ENCODE measurements at places on chromosomes 1 and 21.

- DNase-seq, result peak; percentile 4
Observed at GRCh38 chr1:50023292-50024159, at the start of gene AGBL4. Gene AGBL4 (minus strand): TSS chr1:50023954.

- no peak for DNase-seq
Observed at GRCh38 chr1:58923090-58923470, 139.2 kb upstream of the JUN start.

- DNase-seq, result no peak
Observed at GRCh38 chr21:41650526-41651145, 116.2 kb downstream of the RIPK4 start.

GRCh38 chr1:31657972-31658510 is 13.4 kb upstream of the PEF1 start:
- DNase-seq, result no peak

DNA sequence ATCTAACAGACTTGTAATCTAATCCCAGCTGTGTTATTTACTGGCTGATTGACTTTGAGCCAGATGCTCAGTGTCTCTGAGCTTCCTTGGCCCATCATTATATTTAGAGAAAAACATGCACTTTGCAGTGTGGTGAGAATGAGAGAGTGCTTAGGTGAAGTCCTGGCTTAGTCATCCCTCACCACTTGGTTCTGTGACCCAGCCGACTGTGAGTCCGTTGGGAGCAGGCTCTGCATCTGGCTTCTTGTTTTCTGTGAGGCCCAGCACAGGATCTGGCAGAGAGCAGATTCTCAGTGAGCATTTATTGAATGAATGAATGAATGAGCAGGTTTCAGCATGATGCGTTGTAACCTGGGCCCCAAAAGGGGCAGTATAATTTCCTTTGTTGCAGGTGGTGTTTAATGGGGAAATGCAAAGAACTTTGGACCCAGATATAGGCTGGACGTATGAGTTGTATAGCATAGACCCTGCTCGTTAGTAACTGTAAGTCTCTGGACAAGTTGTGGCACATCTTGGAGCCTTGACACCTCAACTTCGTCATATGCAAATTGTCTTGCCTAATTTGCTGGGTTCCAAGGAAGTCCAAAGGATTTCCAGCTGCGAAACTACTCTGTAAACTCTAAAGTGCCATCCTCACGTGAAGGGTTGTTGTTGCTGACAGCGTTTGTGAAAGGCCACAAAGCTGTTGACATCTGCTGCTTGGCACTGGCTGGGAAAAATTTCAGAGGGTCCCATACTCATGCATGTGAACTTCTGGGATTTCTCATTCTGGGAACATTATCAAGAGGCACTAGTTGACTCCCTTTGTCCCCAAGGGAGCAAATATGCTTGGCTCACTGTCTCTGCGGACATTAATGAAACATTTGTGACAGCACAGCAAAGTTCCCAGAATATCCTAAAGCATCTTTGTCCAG is 138.8 kb upstream of the USP24 start:
- DNase-seq, result no peak

DNA sequence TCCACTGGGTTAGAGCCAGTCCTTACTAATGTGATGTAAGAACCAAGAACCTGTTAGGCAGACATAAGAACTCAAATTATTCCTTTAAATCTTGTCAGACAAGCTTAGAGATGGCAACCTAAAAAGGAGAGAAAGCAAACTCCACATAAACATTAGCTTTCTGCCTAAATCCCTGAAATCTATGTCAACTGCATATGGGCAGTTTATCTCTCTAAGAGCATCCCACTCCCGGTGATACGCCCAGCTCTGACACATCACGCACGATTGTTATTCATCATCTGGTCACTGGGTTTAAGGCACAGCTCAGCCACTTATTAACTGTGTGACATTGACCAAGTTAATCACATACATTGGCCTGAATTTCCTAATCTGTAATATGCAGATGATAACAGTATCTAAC is 323.7 kb downstream of the HHIPL2 start:
- DNase-seq, result no peak

- DNase-seq, result no peak
Observed at GRCh38 chr1:17099616-17100340, 19.5 kb downstream of the PADI2 start.

DNA sequence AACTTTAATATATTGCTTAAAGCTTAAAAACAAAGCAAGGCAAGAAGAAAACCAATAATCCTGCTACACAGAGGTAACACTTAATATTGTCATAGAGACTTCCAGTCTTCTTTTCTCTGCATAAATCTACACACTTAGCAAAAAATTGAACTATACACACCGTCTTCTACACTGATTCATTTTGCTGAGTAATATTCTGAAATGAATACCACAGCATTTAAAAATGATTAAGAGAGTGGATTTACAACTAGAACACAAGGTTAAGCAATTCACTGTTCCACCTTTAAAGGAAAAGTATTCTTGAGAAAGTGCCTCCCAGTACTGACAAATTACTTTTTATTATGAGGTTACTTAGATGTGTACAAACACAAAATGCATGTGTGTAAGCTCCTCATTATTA is 22.2 kb upstream of the ITPKB start:
- no peak for DNase-seq

- DNase-seq, result no peak
Observed at GRCh38 chr1:6045561-6045960, at the start of gene KCNAB2. Gene KCNAB2 (plus strand): TSS chr1:6045888. CDS start chr1:6051537, 5,649 bp downstream.

- no peak for DNase-seq
Observed at GRCh38 chr21:14210738-14211137, at the start of gene LIPI. Gene LIPI (minus strand): TSS chr21:14210955. CDS start chr21:14210845, 110 bp downstream.

DNA sequence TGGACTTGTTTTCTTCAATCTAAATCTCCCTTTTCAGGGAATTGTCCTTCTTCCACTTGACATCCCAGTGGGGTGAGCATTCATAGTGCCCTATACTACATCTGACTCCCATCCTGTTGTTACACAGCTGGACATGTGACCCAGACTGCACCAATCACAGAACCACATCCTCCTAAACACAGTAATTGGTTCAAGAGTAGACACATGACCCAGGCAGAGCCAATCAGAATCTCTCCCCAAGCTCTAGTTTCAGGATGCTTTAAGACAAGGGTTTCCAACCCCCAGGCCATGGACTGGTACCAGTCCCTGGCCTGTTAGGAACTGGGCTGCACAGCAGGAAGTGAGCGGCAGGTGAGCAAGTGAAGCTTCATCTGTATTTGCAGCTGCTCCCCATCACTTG is 5.6 kb upstream of the DDOST start:
- no peak for DNase-seq

DNA sequence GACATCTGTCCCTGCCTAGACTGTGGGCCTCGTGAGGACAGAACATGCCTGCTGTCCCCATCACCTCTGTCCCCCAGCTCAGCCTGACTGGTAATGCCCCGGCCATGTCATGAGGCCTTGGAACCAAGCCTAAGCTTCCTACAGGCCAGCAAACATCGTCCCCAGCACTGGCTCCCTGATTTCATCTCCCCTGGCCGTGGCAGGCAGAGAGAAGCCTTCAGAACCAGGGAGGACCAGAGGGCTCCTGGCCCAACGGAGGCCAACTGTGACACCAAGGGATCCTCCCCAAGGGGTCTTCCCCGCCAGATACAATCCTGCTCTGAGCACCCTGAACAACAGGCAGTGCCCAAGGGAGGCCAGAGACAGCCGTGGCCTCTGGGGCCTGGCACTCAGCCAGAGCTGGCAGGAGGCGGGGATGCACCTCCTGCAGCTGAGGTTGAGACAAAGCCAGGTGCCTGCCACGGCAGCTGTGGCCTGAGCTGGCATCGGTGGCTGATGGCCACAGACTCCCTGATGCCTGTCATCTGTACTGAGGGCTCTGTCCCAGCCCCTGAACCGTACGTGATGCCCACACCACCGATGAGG is 9.9 kb upstream of the NPHP4 start:
- peak; percentile 23 for DNase-seq

GRCh38 chr1:208336137-208336518 is 91.9 kb upstream of the PLXNA2 start:
- no peak for DNase-seq

- DNase-seq, result no peak
Observed at GRCh38 chr1:246681900-246682895, 42.0 kb upstream of the SCCPDH start.

DNA sequence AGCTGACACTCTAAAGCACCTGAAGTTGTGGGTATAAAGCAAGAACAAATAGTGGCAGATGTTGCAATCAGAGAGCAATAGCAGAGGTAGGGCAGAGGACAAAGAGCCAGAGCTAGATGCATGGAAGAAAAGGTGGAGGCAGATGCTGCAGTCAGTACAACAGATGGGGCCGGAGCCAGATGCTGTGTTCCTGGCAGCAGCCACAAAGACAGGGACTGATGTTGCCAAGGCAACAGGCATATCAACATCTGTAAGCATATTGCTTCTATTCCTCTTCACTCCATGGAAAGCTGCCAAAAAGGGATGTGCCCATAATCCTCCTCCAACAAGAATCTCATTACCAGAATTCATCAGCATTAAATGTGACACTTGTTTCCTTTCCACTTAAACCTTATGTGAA is 108.0 kb downstream of the TNNI3K start:
- no peak for DNase-seq

DNA sequence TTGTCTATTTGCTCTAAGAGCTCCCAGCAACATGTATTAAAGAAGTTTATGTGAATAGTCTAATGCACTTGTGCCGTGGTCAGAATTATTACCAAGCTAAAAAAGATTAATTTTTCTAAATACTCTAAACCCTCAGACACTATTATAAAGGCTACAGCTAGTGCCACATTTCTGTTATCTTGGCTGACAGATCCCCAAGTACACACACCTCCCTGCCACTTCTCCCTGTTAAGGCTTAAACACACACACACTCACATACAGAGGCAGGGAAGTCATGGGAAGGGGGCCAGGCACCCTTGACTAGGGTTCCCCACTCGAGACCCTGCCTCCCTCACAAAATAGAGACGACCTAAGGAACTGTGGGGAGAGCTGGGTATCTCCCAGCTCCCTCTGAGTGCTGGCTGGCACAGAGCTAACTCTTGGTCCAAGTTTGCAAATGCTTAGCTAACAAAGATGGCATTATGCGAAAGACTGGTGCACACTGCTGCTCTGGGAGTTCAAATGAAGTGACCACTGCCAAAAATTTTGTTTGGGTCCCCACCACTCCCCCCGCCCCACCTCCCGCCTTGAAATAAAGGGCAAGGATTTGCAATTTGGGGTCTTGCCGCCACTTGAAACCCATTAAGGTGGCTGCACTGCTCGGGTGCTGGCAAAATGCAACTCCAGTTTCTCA is 9.8 kb downstream of the SSBP3 start:
- DNase-seq, result no peak

DNA sequence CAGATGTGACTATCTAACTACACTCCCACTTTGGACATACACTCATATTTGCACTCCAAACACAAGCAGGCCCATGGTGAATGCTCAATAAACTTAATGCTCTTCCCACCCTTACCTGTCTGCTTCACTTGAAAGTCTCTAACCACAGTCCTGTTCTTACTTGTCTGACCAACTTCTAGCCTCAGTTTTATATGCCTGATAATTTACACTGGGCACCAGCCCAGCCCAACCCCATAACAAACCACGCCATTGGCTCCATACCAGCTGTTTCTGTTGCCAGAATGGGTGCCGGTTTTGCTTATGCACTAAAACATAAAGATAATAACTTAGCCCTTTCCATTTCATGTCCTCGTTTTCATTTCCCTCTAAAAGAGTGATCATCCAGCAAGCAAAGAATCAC is 395.4 kb downstream of the NTNG1 start:
- no peak for DNase-seq

DNA sequence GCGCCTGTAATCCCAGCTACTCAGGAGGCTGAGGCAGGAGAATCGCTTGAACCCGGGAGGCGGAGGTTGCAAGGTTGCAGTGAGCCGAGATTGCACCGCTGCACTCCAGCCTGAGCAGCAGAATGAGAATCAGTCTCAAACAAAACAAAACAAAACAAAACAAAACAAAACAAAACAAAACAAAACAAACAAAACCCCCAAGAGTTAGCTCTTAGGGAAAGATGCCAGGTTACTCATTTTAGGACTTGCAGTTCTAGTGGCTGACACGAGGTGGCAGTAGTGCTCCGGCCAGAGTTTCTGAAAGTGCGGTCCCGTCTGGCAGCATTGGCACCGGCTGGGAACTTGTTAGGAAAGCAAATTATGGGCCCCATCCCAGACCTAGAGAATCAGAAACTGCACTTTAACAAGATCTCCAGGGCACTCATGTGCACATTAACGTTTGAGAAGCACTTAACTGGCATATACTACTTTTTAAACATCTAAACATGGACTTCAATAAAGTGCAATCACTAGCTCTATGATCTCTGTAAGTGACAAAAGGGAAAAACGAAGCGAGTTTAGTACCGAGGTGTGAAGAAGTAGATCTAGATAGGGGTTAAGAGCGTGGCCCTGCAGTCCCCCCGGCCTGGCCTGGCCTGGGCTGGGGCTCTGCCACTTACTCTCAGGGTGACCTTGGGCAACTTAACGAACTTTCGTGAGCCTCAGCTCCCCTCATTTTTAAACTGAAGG is 41.9 kb upstream of the TNFRSF1B start:
- DNase-seq, result peak; percentile 84

GRCh38 chr1:177067752-177068410 is 96.6 kb downstream of the ASTN1 start:
- no peak for DNase-seq

GRCh38 chr1:29133861-29134694 is 10.4 kb upstream of the TMEM200B start:
- no peak for DNase-seq

DNA sequence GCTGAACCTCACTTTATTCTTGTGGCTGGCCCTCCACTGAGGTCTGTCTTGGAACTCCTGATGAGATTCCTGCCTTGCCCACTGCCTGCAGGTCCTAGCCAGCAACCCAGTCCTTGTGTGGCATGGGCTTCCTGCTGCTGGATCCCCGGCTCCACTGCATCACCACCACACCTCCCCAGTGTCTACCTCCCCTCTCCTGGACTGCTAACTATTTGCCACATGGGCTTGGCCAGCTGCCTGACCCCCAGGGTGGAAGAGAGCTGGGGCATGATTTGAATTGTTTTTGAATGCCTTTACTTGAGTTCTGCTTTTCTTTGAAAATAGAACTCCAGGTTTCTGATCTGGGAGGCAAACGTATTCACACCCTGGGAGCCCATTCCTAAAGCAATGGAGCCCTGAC is 41.2 kb downstream of the SPAG17 start:
- no peak for DNase-seq

GRCh38 chr1:213724640-213725536 is 262.9 kb upstream of the PROX1 start:
- DNase-seq, result no peak

- DNase-seq, result no peak
Observed at GRCh38 chr1:192962901-192963300, 96.3 kb downstream of the UCHL5 start.

DNA sequence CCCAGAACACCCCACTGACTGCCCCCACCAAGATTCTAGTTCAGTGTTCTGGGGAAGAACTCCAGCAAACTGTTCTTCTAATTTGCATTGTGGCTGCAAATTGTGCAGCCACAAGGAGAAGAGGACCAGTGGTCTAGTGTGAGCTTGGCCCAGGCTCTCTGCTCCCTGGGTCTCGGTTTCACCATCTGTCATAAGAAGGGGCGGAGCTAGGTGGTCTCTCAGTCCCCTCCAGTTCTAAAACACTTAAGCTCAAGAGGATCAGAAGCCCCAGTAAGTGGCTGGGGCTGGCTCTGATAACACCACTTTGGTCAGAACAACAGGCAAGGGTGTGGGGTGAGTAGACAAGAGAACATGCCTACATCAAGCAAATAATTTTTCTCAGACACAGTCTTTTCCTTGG is 99.9 kb downstream of the BEND5 start:
- no peak for DNase-seq

GRCh38 chr1:9909234-9910046 is 629 bp downstream of the CTNNBIP1 start:
- DNase-seq, result peak; percentile 42

All from CD4-positive, alpha-beta T cell treated with Interleukin-17A for 4 hours (primary cell).